Activated CD8-positive, alpha-beta T cell treated with anti-CD3 and anti-CD28 coated beads, Interleukin-2, amount 10 ng/mL, durations not matched to agents 7 days and 5 days (primary cell): ENCODE measurements at places on chromosomes 16 and 17.

- peak; percentile 91 for DNase-seq
Measured at GRCh38 chr17:79997011-79997660, 38.5 kb downstream of the TBC1D16 start.

- peak; percentile 61 for DNase-seq
Measured at GRCh38 chr16:67547423-67548264, 14.7 kb upstream of the CTCF start.

- DNase-seq = no peak
Measured at GRCh38 chr17:78014646-78015045, 56.1 kb downstream of the TNRC6C start.

DNA sequence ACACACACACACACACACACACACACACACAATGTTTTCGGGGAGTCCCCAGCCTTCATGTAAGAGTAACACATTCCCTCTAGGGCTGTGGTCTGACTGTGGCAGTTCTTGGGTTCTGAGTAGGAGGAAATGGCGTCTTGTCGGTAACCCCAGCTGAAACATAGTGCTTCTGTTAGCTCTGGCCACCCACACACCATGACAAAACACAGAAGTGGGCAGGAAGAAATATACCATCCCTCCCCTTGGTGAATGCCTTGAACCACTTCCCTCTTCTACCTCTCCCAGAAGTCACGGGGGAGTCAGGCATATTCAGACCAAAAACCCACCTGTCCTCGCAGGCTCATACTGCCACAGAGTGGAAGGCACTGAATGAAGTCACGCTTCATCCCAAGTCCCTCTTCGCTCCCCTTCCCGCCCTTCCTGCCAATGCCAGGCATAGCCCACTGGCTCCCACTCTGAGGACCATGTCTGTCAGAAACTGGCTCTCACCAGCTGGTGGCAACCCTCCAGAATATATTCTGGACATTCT is 11.5 kb downstream of the SLC35B1 start:
- peak; percentile 86 for DNase-seq

DNA sequence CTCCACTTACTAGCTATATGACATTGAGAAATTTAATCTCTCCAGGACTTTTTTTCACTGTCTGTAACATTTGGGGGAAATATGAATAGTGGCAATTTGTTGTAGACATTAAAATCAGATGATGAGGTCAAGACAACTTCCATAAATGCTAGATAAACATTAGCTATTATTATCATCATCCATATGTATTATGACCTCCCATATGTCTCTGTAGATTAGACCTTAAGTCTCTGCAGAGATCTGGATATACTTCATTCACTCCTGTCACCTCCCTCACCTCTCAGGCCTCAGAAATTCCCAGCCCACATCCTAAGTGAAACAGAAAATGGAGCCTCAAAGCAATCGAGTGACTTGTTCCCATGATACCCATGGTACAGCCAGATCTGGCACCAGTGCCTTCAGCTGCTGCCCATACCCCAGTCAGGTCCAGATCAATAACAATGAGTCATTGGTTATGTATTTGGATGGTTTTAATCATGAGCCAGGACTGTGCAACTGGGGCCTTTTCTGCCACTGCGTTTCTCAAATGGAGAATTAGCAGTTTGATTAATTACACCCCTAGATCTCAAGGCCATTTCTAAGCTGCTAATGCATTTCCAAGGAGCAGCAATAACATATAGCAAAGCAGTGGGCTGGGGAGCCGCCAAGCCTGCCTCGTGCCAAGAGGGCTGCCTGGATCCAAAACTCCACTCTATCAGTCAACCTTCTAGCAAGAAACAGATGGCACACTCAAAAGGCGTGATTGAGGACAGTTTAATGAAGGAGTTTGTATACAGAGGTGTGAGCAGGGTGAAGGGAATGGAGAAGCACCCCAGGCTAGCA is 2.6 kb upstream of the FDXR start:
- no peak for DNase-seq

DNA sequence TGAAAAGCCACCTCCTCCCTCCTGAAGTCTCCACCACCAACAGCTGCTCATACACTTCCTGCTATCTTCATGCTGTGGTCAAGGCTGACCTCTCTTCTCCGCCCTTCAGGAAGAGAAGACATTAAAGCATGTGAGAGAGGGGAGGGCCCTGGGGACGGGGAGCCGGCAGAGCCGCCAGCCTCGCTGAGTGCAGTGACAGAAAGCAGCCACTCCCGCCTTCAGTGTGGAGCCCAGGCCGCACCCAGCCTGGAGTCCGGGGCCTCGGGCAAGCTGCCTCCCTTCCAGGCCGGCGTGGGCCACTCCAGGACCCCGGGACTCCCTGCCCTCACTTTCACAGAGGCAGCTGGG is 94.7 kb upstream of the TNRC6C start:
- DNase-seq = no peak

DNA sequence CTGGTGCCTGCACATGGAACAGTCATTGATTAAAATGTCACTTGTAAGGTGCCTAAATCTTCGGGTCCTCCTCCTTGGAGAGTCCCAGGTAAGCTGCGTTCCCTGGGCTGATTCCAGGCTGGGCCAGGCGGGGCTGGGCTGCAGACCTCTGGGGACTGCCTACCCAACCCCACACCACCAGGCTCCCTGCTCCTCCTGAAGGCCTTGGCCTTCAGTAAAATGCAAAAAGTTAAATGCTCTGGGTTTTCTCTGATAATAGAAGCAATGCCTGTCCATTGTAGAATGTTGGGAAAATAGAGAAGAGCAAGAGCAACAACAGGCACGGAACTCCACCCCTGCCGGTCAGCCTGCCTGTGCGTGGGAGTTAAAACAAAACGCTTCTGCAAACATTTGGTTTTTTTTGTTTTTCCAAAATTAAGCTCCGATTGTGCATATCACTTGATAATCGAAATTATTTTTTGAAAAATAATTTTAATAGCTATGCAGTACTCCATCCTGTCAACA is 363.9 kb downstream of the SEC14L1 start:
- DNase-seq = no peak

DNA sequence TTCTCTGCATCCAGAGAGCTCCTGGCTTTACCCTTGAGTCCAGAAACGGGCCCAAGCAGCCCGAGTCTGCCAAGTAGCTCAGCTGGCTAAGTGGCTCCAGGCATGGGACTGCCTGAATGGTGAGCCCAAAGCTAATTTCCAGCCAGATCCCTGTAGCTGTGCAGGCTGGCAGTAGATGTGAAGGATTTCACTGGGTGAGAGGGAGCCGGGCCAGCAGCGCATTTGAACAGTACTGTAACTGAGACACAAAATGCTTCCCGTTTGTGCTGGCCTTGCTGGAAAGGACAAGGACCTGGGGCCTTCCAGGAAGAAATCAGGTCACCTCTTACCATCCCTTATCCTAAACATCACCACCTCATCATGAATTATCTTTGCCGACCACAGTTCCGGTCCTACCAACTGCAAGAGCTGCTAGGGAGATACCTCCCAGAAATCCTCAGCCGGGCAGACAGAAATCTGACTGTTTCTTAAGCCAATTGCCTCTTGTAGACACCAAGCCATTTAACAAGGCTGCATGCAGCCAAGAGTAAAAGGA is 3.7 kb downstream of the TIMP2 start:
- no peak for DNase-seq

DNA sequence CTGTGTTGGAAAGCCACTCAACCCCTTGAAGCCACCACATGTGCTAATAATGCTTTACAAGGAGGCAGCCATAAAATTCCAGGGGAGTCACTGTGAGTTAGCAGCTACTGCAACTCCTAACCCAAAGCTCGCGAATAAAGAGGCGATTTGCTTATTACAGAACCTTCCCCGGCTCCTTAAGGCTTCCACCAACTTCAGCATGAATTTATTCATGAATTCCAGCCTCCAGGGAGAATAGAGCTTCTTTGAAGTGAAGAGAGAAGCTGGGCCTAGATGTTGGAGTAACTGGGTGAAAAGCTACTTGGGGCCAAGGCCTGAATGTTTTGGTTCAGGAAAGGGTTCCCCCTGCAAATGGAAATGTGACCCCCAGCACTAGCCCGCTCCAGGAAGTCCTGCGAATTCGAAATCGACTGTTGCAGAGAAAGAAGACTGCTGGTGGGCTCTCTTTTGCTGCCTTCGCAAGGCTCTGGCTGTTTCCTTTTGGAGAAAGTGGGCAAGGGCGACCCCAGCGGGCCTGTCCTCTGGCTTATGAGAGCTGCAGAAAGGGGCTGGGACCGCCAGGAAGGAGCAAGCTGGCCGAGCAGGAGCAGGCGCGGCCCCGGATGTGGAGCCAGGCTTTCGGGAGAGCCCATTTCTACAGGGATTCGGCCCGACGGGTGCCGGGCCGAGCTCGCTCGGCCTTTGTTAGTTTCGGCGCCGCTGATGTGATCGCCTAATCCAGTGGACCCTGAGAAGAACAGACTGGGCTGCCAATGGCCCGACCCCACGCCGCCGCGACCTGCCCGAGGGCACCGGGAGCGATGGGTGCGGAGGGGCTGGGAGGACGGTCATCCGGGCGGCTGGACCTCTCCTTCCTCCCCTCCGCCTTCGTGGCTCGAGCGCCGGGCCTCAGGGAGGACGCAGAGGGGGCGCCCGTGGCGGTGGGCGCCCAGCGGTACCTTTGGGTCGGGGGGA is 7.6 kb downstream of the CBX8 start:
- no peak for DNase-seq

DNA sequence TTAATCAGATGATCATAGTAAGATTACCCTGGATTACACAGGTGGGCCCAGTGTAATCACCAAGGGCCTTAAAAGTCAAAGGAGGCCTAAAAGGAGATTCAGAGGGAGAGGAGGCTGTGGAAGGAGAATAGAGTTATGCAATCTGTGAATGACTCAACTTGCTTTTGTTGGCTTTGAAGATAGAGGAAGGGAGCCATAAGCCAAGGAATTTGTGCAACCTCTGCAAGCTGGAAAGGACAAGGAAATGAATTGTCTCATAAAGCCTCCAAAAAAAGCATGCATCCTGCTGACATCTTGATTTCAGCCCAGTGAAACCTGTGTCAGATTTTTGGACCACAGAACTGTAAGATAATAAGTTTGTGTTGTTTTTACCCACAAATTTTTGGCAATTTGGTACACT is 109.6 kb downstream of the CNTNAP4 start:
- DNase-seq = no peak

GRCh38 chr17:68695659-68696058 is 94.5 kb upstream of the FAM20A start:
- DNase-seq = no peak

DNA sequence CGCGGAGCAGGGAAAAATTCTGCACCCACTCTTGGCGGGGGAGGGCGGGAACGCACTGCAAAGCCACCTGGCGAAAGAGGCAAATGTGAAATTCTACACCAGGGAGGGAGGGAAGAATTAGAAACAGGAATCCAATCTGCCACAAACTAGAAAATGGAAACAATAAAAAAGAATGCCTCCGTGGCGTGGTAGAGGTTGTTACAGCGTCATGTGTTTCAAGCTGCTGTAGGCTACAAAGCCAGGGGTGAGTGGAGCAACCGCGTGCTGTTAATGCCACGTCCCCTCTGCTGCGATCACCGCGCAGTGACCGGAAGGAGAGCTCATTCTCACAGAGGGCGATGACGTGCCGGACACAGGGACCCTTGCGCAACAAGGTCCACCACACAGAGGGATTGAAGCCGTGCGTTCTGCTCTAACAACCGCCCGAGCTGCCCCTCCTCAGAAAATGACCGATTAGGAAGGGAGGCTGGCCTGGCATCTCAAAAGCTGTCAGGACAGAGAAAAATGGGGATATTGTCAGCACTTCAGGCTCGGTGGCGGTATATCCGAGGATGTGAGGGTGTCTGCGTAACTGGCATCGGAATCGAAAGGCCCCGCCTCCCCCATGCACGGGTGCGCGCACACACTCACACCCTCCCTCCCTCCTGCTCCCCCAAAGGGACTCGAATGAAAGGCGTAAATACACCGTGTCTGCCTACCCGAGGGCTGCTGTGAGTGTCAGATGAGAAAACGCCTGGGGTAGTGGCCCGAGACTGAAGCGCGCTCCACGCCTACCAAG is 70.8 kb upstream of the TNRC6C start:
- peak; percentile 74 for DNase-seq

- DNase-seq = no peak
Measured at GRCh38 chr16:19882646-19883045, 2.0 kb downstream of the GPRC5B start.

- DNase-seq = no peak
Measured at GRCh38 chr17:65558683-65559460, 2.6 kb downstream of the AXIN2 start.

DNA sequence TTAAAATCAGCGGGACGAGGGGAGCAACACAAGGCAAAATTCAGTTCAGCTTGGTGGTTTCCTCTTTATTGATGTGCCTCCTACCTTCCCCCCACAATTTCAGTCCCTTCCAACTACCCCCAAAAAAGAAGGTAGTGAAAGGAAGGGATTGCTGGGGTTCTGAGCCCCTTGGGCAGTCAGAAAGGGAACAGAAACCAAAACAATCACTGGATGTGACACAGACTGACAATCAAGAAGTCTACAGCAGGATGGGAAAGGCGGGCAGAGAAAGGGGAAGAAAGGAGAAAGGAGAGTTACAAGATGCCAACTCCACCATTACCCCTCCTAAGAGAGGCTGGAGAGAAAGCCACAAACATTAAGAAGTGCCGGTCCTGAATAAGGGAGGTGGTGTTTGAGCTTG is 1.1 kb upstream of the PHF23 start:
- DNase-seq = no peak

DNA sequence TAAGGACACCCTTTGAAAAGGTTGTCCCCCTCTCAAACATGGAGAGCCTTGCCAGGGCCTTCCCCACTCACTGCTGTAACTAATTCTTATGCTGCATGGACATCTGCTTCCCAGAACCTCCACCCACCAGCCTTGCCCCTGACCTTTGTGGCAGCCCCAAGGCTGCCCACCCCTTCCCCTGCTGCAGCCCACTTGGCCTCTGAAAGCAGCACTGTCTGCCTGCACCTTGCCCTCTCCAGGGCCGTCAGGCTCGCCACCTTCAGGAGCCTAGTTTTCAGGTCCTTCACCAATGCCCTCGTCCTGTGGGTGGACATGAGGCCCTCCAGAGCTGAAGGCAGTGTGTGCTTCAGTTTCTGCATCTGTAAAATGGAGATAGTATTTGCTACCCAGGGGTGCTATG is 2.7 kb upstream of the CORO1A start:
- no peak for DNase-seq

GRCh38 chr17:9402590-9403199 is 172.9 kb downstream of the STX8 start:
- peak; percentile 61 for DNase-seq

GRCh38 chr17:50539762-50540559 is 7.0 kb upstream of the SPATA20 start:
- no peak for DNase-seq

DNA sequence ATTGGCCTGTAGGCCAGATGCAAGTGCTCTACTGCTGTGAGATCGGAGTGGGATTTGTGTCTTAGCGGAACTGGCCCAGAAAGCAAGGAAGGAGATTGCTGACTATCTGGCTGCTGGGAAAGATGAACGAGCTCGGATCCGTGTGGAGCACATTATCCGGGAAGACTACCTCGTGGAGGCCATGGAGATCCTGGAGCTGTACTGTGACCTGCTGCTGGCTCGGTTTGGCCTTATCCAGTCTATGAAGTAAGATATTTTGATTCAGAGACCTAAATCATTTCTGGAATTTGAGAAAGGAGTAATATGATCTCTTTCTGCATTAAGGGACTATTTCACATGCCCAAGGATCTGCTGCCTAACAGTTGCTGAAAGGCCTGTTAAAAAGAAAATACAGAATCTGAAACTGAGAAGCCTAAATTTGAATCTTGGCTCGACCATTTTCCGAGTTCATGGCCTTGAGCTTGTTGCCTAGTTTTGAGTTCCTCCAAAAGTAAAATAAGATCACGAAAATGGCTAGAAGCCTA is 21.1 kb downstream of the IST1 start:
- DNase-seq = no peak

GRCh38 chr17:12994341-12995074 is 23.3 kb downstream of the ELAC2 start:
- no peak for DNase-seq
